ENCODE measurements at places on chromosomes 6 and 20.

- no peak for DNase-seq
Measured at GRCh38 chr6:130520221-130520620, 154.4 kb downstream of the TMEM200A start.

DNA sequence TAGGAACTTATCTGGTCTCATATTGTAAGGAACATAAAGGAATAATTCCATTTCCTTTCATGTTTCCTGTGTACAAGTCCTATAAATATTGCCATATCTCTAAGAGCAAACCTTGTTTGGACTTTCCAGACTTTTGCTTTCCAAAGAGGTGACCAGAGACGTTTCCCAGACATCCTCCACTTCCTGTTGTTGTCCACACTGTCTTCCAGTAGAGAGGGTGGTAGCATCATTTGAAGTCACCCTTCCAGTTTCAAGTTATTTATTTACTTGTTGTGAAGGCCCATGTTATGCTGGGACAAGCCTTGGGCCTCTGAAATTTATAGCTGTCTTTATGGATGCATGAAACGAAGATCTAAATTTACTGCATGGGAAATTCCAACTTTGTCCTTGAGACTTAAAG lies 10.6 kb upstream of the TGM3 start:
- DNase-seq: no peak

- no peak for DNase-seq
Measured at GRCh38 chr6:20664250-20664649, 130.0 kb downstream of the CDKAL1 start.

DNA sequence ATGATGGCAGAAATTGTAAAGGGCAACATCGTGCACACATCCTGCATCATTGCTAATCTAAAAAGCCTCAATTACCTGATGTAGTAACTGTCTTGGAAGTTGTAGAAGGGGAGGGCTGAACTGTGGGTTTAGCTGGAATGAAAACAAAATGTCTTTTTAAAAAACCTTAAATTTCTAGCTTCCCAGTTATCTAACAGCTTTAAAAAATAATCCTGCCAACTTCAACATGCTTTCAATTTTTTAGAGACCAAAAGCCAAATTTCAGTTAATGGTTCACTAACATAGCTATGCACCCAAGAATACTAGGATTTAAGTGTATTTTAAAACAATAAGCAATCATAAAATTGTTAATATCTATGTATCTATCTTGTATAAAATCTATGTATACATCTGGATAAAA lies 11.9 kb downstream of the CD164 start:
- no peak for DNase-seq

Data from NCI-H2029 treated with DMSO at 0.1 percent for 48 hours (cell line).